ENCODE measurements at places on chromosomes 2 and 18. TPM values are rescaled to one million over a fixed set of nuclear protein-coding genes. Genes with fewer than 3 reads are reported as not detected.

- H3K4me1 ChIP-seq = no peaks in the 10 kb centered on the region
- no peaks in the 10 kb centered on the region for H3K27me3 ChIP-seq
- H3K27ac ChIP-seq = no peak overlapping the region
- H3K4me3 ChIP-seq = no peak overlapping the region
Measured at GRCh38 chr2:80205498-80205897, 99.1 kb downstream of the LRRTM1 start.

GRCh38 chr2:30709516-30709915 is 97.7 kb downstream of the CAPN13 start:
- H3K27ac ChIP-seq = no peak overlapping the region
- H3K27me3 ChIP-seq = no peaks in the 10 kb centered on the region
- no peaks in the 10 kb centered on the region for H3K36me3 ChIP-seq
- no peak for DNase-seq
- no peak overlapping the region for H3K4me3 ChIP-seq

DNA sequence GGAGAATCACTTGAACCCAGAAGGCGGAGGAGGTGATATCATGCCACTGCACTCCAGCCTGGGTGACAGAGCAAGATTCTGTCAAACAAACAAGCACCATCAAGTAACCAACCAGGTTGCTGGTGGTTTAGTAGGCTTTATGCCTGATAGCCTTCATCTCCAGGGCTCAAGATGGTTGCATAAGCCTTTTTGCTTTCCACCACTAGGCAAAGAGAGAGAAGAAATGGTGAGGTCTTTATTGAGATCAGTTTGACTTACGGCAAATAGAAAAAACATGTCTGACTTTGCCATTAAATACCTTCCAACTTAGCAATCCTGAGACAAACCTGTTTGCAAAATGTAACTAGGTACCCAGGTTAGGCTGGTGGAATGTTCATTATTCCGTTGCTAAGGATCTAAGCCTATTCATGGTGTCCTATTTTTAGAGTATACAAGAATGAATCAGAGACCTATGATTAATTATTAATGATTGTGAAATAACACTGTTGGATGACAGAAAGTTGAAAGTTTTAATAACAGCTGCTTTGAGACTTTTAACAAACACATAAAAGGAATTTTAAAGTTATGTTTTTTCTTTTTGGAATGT is 53.5 kb upstream of the SLC38A11 start:
- DNase-seq = peak; percentile 45
- no peaks in the 10 kb centered on the region for H3K36me3 ChIP-seq
- H3K27ac ChIP-seq = no peak overlapping the region
- no peak overlapping the region for H3K4me3 ChIP-seq
- H3K27me3 ChIP-seq = no peaks in the 10 kb centered on the region
- H3K4me1 ChIP-seq = no peaks in the 10 kb centered on the region

DNA sequence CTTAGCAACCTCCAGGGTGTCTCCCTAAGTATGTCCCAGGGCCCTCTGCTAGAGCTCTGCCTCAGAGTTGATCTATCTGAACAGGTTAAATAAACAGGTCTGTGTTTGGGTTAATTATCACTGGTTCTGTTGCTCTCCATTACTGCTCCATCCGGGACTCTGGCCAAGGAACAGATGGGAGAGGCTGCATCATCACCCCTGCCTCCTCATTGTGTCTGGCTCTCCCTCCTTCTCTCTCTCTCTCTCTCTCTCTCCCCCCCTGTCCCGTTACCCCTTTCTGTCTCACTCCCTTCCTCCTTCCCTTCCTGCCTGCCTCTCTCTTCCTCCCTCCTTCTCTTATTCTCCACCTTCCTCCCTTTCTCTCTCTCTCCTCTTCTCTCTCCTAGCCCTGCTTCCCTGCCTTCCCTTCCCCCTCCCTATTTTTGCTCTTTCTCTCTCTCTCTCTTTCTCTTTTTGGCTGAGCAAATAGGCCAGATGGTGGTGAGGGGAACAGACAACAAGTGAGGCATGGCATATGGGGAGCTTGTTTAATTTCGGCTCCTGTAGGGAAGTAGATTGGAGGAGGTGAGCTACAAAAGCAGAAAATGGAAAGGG is 62.1 kb downstream of the SETBP1 start:
- H3K4me1 ChIP-seq = peaks cover 13% of the 10 kb centered on the region
- DNase-seq = peak; percentile 67
- no peak overlapping the region for H3K27ac ChIP-seq
- H3K36me3 ChIP-seq = no peaks in the 10 kb centered on the region

The PLB1 gene
- total RNA-seq = 0.11 TPM

The GKN2 gene
- not detected for total RNA-seq
